ENCODE measurements at places on chromosomes 5 and 9.
A peak's percentile ranks its signal among the peaks of the same experiment; 100 is the strongest.

DNA sequence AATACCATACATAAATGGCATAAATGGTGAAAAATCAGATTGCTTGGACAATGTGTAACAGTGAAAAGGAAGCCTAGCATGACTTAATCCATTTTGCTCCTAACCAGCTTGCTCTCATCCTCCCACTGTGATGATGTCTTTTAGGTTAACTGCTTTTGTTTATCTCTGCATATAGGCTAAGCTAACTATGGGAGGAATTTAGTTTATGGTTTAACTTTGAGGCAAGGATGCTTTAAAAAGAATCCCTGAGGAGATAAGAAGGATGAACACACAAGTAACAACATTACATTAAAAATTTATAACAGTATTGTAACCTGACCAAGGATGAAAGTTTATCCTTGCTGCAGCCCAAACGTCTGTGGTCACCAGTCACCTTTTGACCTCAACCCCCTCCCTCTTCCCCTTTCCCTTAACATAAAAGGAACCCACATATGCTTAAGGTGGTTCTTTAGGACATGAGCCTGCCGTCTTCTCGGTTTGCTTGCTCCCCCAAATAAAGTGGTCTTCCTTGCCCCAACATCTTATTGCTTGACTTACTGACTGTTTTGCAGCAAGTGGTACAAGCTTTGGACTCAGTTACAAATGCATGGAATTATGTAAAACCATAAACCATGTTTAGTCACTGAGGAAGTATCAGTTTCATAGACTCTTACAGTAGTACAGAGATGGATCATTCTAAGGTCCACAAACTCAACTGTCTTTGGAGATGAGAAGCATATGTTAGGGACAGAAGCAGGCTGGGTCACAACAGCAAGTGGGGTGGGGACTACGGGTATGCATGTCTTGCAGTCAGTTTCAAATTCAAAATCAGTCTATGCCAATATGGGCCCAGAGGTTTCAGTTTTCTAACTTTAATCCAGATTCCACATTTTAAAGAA is 31.3 kb downstream of the AGXT2 start:
- no peak for DNase-seq

DNA sequence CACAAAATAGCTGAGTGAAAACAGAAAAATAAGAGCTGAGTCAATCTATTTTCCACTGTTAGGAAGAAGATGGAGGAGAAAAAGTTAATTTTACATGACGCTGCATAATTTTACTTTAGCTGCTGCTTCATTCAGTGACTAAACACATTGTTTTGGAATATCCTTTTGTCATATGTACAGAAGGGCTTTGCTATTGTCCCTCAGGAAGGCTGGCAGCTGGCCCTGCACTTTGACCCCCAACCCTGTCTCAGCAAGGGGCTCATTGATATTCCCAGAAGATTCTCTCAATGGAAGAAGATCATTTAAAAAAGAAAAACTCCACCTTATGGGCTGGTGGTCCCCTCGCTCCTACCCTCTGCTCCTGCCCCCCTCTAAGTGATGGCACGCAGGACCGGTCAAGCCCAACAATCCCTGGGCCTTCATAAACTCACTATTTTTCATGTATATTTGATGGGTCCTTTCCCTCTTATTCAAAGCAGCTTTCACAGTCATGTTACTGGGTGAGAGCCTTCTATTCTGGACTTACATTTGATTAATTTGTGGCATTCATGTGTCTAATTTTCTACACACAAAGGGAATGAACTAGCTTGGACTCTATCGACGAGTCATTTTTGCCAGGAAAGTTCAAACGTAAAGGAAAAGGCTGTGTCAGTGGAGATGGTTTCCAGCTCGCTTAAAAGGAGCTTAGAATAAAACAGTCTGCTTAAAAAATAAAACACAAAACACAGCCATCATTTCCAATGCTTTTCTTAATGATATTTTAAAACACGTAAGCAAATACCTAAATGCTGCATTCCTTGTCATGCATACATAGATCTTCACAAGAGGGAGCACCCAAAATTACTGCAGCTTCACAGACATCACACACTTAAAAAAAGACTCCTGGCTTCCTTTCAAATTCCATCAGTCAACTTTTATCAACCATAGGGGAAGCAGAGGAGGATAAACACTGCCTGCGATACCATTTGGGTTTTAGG is 104.7 kb downstream of the EFNA5 start:
- no peak for DNase-seq

DNA sequence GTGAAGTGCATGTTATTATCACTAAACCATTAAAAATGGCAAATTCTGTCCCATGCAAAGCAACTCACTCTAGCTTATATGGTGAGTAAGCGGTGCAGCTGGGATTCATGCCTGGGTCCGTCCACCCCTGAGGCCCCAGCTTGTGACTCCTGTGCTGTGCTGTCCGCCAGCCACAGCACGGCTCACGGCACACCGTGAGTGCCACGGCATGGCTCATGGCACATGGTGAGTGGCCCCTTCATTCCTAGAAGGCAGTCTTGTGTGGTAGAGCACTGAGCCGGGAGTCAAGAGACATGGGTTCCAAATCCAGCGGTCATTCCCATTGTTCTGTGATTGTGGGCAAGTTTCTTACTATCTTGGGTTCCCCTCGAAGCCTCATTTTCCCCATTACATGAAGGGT is 18.8 kb downstream of the RGS3 start:
- no peak for DNase-seq

DNA sequence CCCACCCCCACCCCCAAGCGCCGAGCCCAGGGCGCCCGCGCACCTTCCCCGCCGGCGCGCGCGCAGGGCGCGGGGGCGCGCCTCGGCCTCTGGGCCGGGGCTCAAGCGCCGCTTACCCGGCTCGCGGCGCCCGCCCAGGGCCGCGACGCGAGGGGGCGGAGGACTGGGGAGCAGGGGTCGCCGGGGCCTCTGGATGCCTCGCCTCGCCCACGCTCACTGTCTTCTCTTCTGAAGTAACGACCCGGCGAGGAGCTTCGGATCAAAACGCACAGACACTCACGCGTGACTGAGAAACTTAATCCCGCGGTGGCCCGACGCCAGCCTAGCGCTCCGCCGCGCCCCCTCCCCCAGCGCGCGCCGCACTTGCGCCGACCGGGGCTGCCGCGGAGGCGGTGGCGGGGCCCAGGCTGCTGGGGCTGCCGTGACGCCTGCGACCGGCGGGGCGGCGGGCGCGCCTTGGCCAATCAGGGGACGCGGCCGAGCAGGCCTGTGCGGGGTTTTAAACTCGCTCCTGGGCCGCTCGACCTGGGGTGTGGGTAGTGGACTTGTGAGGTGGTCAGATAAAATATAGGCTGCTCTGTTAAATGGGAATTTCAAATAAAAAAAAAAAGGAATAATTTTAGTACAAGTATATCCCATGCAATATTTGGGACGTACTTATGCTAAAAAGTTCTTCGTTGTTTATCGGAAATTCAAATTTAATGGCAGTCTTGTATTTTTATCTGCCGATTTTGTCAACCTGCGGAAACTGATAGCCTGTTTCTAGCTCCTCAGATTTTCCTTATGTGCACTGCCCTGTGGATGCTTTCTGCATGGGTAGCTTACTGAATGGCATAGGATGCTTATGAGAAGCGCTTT is at the start of gene MPDZ:
TSS of gene MPDZ (minus strand) at position 409 of the 858 bp plus-strand sequence. CDS start 29,377 bp downstream, outside the sequence.
- no peak for DNase-seq

DNA sequence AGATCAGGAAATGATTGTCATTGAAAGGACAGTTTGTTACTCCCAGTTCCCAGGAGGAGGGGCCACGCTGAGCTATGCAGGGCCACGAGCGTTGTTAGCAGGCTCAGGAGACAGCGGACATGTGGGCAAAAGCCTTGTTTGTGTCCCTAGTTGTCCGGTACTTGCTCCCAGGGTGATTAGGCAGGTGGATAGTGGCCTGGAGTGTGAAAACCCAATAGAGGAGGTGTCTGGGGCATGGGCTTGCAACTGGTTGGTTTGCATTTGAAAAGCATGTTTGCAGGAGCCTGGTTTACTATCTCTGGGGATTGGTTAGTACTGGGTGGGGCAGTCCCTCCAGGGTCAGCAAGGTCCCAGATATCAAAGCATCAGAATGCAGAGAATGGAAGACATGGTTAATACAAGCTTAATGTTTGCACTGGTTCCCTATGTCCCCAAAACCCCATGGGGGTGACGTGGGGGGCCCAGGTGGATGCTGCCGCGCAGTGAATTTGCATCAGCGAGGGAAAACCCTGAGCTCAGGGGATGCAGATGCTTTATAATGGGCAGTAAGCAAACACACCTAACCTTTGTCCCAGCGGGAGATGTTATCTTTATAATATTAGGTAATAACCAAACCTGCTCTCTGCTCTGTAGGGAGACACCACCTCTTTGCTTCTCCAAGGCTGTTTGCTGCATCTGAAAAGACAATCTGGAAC is 39.7 kb downstream of the ROPN1L start:
- no peak for DNase-seq

- no peak for DNase-seq
These were observed 278.0 kb downstream of the NTRK2 start for GRCh38 chr9:84947412-84947972.

DNA sequence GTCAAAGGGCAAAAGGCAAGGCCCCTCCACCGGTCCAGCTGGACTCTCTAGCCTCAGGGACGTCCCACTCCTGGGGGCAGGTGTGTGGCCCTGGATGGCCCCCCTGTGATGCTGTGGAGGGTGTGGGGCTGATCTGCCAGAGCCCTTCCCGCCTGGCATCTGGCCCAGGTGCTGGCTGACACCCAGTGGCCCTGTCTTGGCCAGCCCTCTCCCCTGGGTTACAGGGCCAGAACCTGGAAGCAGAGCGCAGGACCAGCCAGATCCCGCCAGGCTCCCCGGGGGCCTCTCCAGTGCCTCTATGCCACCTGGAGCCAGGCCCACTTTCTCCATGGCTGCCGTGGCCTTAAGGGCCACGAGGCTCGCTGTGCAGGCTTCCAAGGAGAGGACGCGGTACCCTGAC is 22.9 kb upstream of the SPATA31E1 start:
- no peak for DNase-seq

- DNase-seq = no peak
These were observed 342.2 kb upstream of the RFX3 start for GRCh38 chr9:3868012-3868411.

- no peak for DNase-seq
These were observed 53.4 kb downstream of the CYSTM1 start for GRCh38 chr5:140228364-140228837.

- DNase-seq = no peak
These were observed 6.5 kb downstream of the RPS6 start for GRCh38 chr9:19373527-19373926.

- DNase-seq = no peak
These were observed 477.1 kb downstream of the PDE4D start for GRCh38 chr5:59416451-59416850.

DNA sequence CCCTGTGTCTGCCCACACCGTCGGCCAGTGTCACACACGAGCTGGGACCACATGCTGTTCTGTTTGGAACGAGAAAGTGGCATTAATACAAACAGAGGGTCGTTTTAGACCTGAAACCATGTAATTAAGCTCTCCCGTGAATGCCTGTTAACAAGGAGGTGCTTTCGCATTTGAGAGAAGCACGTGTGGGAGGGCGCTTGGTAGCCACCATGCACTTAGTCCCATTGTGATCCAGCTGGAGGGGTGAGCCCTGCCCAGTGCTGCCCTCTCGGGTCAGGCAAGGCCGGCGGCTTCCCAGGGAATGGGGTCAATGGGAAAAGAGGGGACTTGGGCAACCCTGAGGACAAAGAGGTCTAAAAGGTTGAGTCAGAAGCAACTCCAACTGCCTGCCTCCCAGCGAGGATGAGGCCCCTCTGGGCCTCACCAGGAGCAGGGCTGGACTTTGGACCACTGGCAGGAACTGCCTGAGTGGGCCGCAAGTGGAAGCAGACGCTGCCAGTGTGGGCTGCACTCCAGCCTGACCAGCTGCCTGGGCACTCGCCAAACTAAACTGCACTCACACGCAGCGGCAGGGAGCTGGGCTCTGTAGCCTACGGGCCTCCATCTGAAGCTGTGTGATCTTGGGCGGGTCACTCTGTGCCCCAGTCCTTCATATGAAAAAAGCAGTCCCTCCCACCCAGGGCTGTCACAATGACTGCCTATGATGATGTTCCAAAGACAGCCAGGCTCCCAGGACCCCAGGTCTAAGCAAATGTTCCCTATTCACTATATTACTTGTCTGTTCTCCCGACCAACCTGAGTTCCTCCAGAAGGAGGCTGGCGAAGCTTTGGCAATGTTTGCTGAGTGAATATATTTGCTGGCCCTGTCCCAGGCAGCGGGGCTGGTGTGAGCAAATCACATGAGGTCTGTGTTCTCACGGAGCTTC is 195.7 kb downstream of the CDK5RAP2 start:
- DNase-seq = no peak

DNA sequence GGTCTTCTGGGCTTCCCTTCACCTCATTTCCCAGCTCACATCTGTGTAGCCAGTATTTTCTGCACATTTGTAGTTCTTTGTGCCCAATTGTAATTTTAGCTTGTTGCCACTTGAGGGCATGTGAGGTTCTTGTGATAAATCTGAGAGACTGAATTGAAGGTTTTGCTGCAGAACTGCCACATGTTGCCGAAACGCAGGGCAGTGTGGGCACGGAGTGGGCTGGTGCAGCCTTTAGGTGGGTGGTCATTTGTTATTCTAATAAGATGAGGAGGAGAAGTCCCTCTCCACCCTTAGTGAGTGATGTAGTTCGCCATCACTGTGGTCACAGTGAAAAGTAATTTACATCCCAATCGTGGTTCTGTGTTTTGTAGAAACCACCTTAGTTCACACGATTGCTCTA is 21.2 kb downstream of the OTULIN start:
- peak; percentile 30 for DNase-seq

DNA sequence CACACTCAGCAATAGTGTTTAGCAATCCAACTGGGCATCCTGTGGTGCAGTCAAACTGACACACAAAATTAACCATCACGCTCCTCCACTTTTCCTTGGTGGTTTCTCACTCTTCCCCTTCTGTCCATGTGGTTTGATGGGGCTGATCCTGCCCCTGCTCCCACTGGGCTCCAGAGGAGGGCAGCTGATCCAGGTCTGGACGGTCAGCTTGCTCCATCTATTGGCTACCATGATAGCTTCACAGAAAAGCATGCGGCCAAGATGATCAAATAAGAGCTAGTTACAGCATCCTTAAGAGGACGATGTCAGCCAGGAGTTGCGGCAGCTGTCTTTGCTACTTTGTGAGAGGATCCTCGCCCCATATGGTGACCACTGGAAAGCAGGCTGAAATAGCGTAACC is 29.6 kb upstream of the RANBP17 start:
- no peak for DNase-seq

GRCh38 chr5:75152860-75153259 is 83.8 kb downstream of the ANKRD31 start:
- DNase-seq = no peak

- no peak for DNase-seq
These were observed 1073.0 kb downstream of the MAT2B start for GRCh38 chr5:164578401-164578800.

GRCh38 chr9:6818292-6818922 is 60.6 kb downstream of the KDM4C start:
- DNase-seq = no peak

DNA sequence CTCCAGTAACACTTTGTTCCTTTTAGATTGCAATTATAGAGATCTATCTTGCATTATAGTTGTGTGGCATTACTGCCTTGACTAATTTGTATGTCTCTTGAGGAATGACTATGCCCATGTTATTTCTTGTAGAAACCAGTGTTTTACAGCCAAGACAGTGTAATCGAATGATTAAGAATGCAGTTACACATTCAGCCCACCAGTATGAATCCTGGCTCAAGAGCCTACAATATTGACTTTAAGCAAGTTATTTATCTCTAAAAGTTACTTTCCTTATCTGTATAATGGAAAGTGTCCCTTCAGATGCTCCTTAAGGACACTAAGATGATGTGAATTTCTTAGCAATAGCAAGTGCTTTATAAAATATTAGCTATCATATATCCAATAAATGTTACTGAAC is 9.7 kb upstream of the SNX24 start:
- no peak for DNase-seq
